Fibroblast of skin of right biceps (primary cell): ENCODE measurements at places on chromosomes 3 and 15.

- DNase-seq = peak; percentile 30
These were observed 7.6 kb downstream of the HDC start for GRCh38 chr15:50257924-50258323.

DNA sequence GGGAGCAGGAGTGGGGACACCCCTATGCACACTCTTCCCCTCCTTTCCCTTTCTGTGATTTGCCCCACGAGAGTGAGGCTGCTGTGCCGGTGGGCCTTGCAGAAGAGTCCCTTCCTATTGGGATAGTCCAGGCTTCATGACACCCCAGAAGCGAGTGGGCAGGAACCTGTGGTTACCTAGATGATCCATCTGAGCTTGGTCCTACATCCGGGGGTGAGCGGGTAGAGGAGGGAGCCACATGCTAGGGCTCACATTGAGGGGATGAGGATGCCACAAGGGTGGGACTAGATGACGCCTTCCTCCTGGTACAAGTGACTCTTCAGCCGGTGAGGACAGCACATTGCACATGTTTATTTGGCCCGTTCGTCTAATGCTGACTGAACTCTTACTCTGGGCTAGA lies 43.1 kb upstream of the ADPGK start:
- DNase-seq = no peak

DNA sequence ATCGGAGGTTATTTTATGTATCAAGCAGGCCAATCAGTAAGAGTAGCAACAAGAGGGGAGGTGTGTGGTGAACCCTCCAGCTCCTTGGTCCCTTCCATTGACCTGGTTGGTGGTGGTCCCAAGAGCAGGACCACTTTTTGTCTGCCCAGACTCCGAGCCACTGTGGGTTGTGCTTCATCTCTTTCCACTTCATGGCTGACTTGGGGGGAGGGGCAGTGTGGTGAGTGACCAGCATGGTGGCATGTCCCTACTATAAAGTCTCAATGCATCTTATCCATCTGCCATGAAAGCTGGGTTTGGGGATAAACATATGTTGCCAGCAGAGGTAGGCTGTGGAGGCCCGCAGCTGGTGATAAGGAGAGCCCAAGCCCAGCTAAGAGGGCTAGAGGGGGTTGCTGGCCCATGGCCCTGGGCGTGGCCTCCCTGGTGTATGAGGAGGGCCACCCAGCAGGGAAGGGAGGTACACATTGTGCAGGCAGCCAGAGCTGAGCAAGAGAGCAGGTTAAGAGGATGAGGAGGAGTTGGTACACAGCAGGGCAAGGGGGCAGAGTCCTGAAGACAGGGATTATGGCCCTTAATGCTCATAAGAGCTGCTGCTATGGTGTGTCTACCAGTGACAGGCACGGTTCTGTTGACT lies 7.0 kb downstream of the AEN start:
- no peak for DNase-seq

DNA sequence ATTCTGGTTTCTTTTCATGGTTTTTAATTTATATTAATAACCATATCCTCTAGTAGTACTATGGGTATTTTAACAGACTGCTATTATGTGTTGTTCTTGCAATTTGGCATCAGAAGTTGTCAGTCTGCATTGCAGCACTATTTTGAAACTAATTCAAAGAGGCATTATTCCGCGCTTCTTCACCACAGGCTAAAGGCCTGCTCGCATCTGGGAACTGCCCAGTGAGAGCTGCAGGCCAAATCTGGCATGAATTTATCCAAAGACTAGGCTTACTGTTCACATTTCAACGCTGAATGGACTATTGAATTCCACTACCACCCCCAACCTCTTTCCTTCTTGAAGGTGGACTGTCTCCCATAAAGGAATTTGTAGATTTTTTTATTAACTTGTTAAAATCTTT lies 310.4 kb upstream of the NR2F2 start:
- no peak for DNase-seq

- DNase-seq = peak; percentile 51
These were observed 37.0 kb downstream of the ZNF710 start for GRCh38 chr15:90037961-90038631.

GRCh38 chr3:13273604-13274105 lies 146.5 kb downstream of the NUP210 start:
- no peak for DNase-seq

DNA sequence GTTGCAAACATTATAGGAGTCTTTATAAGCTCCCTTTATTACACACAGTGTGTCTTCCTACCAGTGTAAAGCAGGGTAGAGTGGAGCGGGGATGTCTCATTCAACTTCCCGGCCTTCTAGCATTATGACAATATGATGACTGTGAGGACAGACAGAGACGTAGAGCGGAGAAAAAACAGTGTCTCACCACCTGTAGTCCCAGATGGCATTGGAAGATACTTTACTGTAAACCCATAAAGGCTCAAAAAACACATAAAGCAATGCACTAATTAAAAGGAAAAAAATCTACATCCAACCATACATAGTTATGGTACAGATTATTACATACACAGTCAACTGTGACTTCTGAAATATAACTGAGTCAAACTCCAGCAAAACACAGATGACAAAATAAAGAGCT lies 383.7 kb downstream of the MAGI1 start:
- DNase-seq = no peak

- no peak for DNase-seq
These were observed 32.8 kb upstream of the STRIT1 start for GRCh38 chr3:155326244-155326643.
